Common myeloid progenitor, CD34-positive (primary cell): ENCODE measurements at places on chromosomes 1 and 21.

DNA sequence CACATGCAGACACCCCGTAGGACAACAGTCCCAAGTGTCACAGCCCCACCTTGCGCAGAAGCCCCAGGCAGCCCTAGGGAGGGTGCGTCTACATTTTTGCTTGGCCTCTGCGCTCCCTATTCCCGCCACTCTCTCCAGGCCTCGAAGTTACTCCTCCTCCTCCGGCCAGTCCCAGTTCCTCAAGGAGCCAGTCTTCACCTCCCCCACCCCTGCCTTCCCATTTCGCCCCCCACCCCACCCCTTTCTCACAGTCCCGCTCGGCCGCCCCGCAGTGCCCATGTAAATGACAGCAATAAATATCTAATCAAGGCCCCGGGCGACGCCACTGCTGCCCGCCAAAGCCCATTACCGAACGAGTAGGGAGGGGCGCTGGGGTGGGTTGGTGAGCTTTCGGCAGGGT is 3.2 kb downstream of the DMBX1 start:
- DNase-seq: no peak

- peak; percentile 92 for DNase-seq
These were observed at the start of gene NVL for GRCh38 chr1:224329842-224330753. Gene NVL (minus strand): TSS chr1:224330172. CDS start chr1:224330127, 45 bp downstream.

- no peak for DNase-seq
These were observed 14.3 kb downstream of the DAP3 start for GRCh38 chr1:155703216-155703615.

DNA sequence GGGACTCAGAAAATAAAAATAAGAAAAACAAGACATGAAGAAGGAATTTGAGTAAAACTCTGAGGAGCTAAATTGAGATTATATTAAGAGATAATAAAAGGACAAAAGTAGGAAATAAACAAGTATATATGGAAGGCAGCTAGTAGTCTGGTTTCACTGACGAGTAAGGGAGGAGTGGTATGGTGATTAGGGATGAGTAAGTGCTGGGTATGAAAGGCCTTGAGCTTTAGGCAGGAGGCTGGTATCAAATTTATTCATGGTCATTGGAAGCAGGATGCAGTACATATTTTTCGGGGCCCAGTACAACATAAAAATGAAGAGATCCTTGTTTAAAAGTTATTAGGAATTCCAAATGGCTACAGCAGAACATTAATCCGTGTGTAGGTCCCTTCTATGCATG is 789.7 kb upstream of the PRMT6 start:
- no peak for DNase-seq
